ENCODE measurements at places on chromosomes 1 and 21.
A peak's percentile ranks its signal among the peaks of the same experiment; 100 is the strongest.

DNA sequence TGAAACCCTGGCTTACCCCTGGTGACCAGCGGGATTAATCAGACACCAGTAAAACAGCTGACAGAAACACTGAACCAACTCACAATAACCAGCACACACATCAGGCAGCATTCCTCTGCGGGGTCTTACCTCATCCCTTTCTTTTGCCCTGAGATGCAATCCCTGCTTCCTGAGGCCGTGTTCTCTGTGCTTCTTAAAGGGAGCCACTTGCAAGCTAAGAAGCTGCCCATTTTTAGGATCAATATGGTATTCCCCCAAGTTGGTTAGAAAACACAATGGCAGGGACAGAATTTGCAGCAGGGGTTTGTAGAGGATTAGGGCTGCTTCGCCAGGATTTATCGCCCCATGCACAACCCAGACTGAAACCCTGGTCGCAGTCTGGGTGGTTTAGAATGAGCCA is 74.7 kb upstream of the OLIG2 start:
- DNase-seq, result no peak

DNA sequence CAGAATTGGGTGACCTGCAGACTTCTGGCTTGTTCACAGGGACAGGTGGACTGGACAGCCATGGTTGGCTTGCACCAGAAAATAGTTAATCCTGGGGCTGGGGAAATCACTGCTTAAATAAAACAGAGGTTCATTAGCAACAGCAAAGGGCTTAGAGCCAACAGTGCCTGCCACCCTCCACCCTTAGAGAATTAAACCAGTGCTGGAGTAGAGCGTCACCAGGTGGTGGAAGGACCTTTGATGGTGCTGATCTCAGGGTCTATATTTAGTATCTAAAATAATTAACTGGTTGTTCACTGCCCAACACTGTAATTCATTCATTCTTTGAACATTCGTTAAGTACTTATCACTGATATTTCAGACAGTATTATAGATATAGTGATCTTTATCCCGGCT is 34.7 kb upstream of the PDE9A start:
- DNase-seq, result no peak

GRCh38 chr1:47181955-47182675 is 7.7 kb downstream of the PDZK1IP1 start:
- peak; percentile 5 for DNase-seq

DNA sequence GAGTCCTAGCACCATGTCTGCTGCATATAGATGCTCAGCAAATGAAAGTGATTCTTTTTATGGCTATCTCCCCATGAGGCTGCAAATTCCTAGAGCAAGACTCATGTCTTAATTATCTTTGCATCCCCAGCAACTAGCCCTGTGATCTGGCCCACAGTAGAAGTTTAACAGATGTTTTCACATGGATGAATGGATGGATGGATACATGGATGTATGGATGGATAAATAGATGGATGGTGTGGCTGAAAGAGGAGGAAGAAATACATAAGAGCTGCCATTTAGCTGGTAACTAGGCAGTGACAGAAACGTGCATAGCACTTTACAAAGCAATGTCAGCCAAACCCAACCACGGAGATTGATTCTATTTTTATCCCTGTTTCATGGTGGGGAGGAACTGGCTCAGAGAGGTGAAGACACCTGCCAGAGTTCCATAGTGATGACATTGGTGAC is 32.7 kb upstream of the ZBTB40 start:
- DNase-seq, result no peak

DNA sequence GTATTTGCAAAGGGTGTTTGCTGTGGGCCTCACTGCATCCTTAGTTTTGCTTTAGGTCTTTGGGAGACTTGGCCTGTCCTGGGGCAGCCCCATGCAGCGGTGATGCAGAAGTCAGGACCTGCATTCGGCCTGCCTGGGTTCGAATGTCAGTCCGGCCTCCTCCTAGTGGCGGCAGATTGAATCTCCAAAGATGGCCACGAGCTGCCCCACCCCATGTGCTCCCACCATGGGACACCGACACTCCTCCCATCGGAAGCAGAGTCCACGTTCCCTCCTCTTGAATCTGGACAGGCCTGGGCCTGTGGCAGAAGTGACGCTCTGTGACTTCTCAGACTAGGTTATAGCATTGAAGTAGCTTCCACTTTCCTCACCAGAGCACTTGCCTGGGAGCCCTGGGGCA is 16.3 kb upstream of the NPPB start:
- DNase-seq, result no peak

DNA sequence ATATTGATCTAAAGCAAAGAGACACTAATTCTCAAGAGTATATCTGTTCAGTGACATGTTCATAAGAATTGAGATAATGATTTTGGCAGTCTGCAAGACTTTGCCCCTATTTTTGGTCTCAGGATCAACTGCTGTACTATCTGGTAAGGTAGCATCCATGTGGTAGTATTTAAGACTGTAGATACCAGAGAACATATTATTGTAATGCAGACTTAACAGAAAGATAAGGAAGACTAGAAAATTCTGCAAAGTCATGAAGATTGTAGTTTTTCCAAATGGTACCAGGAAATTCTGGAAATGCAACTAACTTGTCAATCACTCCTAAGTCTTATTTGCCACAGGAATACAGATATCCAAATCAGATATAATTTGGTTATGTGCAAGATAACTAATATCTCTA is 35.1 kb downstream of the RNF2 start:
- DNase-seq, result no peak

DNA sequence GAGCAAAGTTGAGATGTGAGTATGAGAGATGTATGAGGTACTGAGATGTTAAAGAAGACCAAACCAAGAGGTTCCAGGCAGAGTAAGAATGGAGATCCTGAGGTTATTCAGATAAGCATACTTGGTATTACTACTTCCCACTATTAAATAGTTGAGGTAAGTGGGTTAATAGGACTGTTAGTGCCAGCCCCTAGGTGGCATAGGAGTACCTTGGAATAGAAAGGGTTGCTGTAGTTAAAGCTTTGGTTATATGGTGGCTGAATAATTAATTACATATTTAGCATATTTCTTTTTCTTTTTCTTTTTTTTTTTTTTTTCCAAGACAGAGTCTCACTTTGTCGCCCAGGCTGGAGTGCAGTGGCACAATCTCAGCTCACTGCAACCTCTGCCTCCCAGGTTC is 397.9 kb upstream of the TMPRSS15 start:
- peak; percentile 33 for DNase-seq

GRCh38 chr1:109199710-109200109 is 14.0 kb upstream of the SARS1 start:
- DNase-seq, result no peak

DNA sequence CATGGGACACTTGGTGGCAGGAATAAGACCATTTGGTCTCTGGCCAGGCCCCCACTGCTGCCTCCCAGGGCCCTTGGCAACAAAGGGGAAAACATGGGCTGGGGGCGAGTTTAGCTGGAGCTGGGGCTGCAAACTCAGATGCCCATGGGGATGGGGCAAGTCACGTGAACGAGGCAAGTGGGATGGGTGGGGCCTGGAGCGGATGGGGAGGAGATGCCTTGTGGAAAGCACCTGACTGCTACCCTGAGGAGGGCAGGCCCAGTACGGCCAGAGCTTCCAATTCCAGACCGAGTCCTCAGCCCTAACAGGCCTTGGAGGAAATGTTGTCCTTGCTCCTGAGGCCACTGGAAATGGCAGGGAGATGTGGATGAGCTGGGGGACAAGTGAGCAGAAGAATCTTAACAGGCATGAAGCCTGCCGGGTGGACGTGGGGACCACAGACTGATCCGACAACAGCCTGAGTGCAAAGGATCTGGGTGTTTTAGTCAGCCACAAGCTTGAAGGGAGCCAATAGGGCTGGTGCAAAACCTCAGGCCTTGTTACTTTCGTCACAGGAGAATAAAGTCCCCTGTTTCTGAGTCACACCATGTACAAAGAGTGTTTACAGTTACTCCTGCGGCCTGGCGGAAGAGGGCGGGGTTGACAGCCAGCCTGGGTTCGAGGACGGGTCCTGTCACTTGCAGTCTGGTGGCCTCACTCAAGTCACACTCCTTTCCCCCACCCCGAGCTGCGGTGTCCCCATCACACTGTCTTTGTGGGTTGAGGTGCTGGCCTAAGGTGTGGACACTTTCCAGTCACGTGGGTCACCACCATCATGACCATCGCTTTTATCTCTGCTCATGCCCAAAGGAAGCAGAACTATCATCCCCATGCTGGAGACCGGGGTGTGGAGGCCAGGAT is 19.1 kb downstream of the RUNX3 start:
- DNase-seq, result no peak

- no peak for DNase-seq
These were observed 23.9 kb upstream of the KCTD3 start for GRCh38 chr1:215543191-215543606.

GRCh38 chr1:156259805-156260204 is 11.9 kb upstream of the PAQR6 start:
- no peak for DNase-seq

- DNase-seq, result no peak
These were observed 268.1 kb downstream of the GRIK1 start for GRCh38 chr21:29671728-29672127.

- DNase-seq, result peak; percentile 48
These were observed 1.9 kb downstream of the MANEAL start for GRCh38 chr1:37795340-37796125.

- no peak for DNase-seq
These were observed 37.0 kb downstream of the TNFRSF8 start for GRCh38 chr1:12100071-12100470.

GRCh38 chr1:41813755-41814745 is 104.7 kb downstream of the HIVEP3 start:
- no peak for DNase-seq

DNA sequence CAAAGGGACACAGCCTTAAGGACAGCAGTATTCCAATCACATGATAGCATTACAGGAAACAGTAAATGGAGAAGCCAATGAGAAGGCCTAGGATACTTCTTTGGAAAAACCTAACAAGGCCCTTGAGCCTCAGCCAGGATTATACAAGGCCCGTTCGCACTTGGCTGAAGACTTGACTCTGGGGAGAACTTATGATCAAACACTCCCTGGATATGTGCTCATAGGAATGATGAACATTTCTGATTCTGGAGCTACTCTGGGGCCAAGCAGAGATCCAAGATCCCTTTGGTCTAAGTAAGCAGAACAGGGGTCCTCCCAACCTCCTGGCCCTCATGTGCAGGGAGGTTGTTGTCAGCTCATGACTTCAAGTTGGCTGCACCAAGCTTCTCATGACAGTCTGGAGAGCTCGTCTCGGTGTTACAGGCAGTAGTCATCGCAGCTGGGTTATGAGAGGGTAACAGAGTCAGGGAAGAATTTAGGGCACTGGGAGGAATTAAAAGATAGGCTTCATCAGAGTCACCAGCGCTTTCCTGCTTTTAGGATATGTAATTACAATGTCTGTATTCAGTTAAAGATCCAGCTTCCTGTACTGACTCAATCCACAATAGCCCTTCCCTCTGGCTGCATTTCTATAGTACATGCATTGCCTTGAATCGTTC is 92.5 kb upstream of the IRF2BP2 start:
- DNase-seq, result no peak

DNA sequence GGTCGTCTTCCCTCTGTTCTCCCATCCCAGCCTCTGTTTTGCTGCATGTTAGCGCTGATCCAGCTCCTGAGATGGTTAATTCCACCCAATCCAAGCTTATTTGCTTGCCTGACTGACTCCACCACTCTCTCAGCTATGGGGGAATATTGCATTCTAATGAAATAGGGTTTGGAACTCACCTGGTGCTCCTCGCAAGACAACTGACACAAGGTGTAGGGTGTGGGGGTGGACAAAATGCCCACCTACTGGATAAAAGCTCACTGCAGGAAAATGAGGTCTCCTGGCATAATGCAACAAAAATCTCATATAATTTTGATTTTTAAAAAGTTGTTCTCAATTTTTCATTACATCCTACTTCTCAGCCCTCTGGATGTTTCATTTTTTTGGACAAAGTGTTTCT is 259.0 kb downstream of the ZNF648 start:
- no peak for DNase-seq

GRCh38 chr1:8701794-8702471 is 115.5 kb downstream of the RERE start:
- no peak for DNase-seq

DNA sequence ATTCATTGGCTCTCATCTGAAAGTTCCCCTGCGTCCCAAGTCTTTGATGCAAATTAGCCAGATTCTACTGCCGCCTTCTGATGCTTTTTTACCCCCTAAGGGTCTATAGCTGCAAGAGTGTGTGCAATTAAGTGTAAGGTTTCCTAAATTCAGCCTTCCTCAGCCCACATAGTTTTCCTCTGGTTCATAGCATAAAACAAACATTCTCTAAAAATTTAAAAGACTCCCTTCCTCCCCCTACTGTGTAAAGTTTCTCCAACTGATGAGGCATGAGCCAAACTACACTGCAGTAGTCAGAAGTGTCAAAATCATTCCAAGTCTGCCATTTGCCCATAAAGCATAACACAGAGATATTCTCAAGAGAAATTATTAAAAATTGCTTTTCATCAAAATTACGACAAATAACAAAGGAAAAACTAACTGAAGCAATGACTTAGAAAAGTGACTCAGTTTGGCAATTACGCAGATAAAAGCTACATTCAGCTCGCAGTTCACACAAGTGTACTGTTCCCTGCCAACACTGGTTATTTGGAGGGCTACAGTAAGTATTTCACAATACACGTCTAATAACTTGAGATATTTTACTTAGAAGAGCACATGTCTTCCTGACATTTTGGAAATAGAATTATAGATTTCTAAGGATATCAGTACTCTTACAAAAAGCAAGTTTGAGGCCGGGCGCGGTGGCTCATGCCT is 15.4 kb downstream of the KCNH1 start:
- DNase-seq, result no peak

GRCh38 chr1:202600432-202601041 is 109.7 kb downstream of the SYT2 start:
- DNase-seq, result no peak

Measured in D341Med (cell line).